ENCODE measurements at places on chromosomes 4 and X. TPM values are rescaled to one million over a fixed set of nuclear protein-coding genes. Genes with fewer than 3 reads are reported as not detected.

NKX1-1 gene
- not detected for total RNA-seq

GPR119 gene
- total RNA-seq = not detected

ENPP6 gene
- total RNA-seq = not detected

FGD1 gene
- total RNA-seq = 4.6 TPM

SCOC gene
- total RNA-seq = 94.7 TPM

POLN gene
- total RNA-seq = 6.2 TPM

CENPVL1 gene
- total RNA-seq = not detected

UGT2B10 gene
- not detected for total RNA-seq

Data from regular cardiac myocyte (primary cell).